ENCODE measurements at places on chromosomes 11 and 22.

GRCh38 chr22:25540908-25541660 is 23.4 kb upstream of the GRK3 start:
- no peak for DNase-seq

DNA sequence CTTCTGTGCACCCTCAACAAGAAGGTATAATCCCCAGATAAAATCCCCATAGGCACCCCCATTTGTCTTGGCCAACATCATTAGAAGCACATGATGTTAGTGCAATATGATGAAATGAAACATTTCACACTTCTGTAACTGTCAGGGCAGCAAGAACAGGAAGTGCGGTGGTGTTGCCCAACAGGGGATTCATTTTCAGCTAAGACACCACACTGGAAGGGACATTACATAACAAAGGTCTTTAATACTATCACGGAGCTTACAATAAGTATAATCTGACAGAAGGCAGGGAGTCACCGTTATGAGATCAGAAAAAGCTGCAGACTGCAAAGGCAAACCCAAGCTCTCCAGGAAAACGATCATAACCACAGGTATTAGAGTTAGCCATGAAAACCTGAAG is 2.0 kb downstream of the OR52W1 start:
- no peak for DNase-seq

DNA sequence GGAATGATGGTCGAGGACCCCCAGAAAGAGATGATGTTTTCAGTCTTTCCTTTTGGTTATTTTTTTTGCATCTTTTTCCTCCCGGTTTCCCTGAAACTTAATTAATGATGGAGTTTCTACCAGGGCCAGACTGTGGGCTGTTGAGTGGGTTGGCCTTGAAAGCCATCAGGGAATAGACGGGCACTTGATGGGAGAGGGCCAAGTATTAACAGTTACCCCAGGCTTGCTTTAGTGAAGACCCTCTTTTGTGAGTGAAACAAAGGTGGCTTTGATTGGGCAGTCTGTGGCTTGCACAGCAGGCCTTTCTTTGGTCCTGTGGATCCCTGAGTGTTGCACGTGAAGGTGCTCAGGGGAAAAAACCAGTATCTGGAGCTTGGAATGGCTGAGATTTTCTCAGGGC is 56.9 kb downstream of the AMOTL1 start:
- DNase-seq: no peak

DNA sequence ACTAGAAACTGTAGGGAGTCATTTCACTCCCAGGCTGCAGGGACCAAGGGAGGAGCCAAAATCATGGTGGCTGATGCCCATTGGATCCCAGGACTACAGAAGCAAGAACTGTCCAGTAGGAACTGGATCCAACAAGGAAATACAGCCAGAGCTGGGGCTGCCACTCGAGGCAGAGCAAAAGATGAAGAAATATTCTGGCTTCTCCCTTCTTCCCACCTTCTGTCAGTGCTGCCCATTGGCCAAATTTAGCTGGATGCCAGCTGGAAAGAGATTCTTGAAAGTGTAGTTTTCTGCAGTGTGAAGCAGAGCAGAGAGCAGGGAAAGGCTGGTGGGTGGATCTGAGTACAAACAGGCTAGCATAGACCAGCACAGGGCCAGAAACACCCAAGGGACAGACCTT is 45.6 kb downstream of the COMMD9 start:
- no peak for DNase-seq

DNA sequence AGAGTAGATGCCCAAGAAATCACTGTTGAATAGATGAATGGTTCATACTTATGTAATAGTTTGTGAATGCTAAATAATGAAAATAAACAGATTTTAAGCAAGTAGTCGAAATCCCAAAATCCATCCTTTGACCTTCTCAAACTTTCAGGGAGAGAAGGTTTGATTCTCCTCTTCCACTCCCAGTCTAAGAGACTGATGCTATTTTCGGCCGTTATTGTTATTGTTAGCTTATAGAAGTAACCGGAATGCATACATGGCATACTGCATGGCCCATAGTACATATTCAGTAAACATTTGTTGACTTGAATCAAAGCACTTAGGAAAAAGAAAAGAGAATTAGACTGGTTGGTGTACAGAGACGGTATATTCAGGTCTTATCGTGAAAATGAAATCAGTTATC is 76.6 kb downstream of the NAV2 start:
- no peak for DNase-seq

DNA sequence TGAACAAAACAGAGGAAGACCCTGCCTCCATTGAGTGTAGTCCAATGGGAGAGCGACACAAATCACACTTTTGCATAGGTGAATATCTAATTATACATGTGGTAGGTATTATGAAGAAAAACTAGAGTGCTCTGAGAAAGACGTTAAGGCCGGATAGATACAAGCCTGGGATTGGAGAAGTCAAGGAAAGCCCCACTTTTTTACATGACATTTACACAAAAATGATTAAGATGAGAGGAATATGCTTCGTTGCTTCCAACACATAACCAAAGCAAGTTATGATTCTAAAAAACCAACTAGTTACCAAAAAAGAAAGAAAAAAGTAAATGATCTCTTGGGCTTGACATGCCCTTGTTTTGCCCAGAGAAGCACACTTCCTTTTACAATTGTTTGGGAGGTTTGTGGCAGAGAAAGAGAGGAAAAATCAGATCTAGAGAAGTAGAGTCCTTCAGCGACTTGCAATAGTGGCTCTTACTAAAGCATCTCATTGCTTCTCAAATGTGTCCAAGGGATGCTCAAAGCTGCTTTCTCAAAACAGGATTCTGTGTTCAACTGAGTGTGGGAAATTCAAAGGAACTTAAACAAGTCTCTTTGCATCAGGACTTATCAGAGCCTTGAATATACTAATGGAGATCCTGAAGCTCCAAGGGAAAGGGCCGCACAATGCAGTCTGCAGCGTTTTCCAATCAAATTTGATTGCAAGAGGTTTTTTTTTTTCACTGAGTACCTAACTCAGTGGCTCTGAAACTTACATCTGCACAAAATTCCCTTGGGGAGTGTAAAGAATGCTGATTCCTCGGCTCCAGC is 38.8 kb downstream of the FLI1 start:
- DNase-seq: no peak

GRCh38 chr11:79498667-79499066 is 57.8 kb upstream of the TENM4 start:
- no peak for DNase-seq

DNA sequence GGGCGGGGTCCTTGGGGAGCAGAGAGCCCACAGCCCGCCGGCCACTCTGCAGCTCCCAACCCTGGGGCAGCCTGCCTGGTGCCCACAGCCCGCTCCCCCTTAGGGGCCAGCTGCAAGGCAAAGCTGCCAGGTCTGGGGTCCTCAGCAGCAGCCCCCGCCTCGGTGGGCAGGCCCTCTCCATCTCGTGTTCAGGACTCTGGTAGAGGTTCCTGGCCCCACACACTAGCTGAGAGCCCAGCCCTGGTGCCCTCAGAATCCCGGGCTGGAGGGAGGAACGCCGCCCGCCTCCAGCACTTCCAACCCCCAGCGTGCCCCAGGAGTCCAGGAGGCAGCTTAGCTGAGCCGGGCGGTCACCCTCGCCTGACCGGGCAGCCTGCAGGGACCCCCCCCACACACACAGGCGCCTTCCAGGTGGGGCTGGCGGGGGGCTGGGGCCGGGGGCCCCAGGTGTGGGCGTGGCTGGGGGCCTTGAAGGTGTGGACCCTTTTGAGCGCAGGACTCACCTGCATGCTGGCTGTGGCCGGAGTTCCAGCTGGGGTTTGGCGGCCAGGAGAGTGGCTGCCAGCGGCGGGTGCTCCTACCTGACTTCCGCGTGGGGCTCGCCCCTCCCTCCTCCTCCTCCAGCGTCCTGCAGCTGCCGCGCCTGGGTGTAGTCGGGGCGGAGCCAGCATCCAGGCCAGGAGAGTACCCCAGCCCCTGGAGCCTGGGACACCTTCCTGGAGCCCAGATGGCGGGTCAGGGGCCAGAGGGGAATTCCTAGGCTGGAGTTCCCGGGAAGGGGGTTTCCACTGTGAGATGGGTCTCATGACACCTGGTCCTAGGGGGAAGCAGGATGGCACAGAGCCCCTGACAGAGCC is at the start of gene ANO9:
Gene ANO9, minus strand, starts transcription at position 594 of the 857 bp plus-strand sequence. Its CDS starts 85 bp downstream, at position 509.
- no peak for DNase-seq

DNA sequence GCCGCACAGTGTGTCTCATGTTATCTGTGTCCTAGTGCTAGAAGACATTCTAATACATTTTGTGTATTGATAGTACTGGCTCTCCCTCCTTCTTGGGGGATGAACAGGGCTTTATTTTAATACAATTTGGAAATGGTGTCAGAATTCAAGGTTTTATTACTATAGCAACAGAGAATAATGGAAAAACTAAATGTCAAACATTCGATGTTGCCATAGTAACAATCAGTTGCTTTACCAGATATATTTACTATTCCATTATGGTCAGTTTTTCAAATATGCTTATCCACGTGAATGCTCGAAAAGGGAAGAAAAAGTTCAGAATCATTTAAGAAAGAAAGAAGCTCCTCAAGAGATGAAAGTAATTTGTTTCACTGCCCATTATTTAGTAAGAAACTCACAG is 8.6 kb upstream of the MSANTD4 start:
- no peak for DNase-seq

GRCh38 chr11:124394408-124394807 is 4.4 kb downstream of the OR8B3 start:
- no peak for DNase-seq

DNA sequence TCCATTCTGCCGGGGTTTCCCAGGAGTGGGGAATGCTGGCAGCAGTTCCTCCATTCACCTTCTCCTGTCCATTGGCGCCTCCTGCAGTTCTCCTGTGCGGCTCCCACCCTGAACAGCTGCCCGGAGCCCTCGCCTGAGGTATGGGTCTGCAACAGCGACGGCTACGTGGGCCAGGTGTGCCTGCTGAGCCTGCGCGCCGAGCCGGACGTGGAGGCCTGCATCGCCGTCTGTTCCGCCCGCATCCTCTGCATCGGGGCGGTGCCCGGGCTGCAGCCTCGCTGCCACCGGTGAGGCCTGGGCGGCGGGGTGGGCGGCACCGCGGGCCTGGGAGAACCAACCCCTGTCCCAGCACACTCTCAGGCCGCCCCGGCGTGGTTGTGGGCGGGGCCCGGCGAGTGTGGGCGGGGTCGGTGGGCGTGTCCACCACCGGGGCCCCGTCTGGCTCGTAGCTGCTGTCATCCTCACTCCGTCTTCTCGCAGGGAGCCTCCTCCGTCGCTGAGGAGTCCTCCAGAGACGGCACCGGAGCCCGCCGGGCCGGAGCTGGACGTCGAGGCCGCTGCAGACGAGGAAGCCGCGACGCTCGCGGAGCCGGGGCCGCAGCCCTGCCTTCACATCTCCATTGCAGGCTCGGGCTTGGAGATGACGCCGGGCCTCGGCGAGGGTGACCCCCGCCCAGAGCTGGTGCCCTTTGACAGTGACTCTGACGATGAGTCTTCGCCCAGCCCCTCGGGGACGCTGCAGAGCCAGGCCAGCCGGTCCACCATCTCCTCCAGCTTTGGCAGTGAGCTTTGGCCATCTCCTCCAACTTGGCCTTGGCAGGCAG is 14.0 kb upstream of the RELT start:
- no peak for DNase-seq

DNA sequence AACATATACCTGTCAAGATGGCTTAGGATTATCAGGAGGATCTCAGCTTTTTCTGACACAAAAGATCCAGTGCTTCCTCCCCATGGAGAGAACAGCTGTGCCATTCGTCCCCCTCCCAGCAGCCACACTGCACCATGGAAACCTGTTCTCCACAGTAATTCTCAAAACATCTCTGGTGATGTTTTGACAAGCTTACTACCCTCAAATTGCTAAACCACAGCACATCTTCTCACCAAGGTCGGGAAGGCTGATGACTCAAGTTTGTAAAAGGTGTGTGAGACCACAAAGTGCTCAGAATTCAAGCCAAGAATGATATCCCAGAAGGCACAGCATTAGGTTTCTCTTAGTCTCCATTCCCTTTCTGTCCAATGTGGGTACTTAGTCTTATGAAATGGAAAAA is 3.9 kb upstream of the RAB38 start:
- DNase-seq: no peak

- no peak for DNase-seq
These were observed 117.0 kb upstream of the C11orf87 start for GRCh38 chr11:109305009-109305408.
